ENCODE measurements at places on chromosomes 11 and 22. TPM values are rescaled to one million over a fixed set of nuclear protein-coding genes. Genes with fewer than 3 reads are reported as not detected.

Gene SLC5A4
- polyA plus RNA-seq = 2.5 TPM

Gene CCDC73
- polyA plus RNA-seq = 0.11 TPM

Gene BTG4
- not detected for polyA plus RNA-seq

Gene IGSF22
- polyA plus RNA-seq = 0.30 TPM

Gene CYP2D6
- polyA plus RNA-seq = 1.1 TPM

Gene NPAS4
- polyA plus RNA-seq = not detected

Gene B4GAT1
- 19.9 TPM for polyA plus RNA-seq

Gene WNT7B
- polyA plus RNA-seq = not detected

Gene CELF1
- 15.2 TPM for polyA plus RNA-seq

Gene CCDC157
- 1.5 TPM for polyA plus RNA-seq

Gene ANKK1
- polyA plus RNA-seq = 0.12 TPM

Gene GPHA2
- polyA plus RNA-seq = not detected

Gene OR2D2
- polyA plus RNA-seq = not detected

Gene LRRC56
- polyA plus RNA-seq = 1.5 TPM

Gene BRSK2
- 0.82 TPM for polyA plus RNA-seq

Gene CCDC82
- polyA plus RNA-seq = 39.5 TPM

Gene ZNRF3
- polyA plus RNA-seq = 1.2 TPM

Gene DAGLA
- 1.1 TPM for polyA plus RNA-seq
